Right cardiac atrium (tissue), 5 donors: ENCODE measurements at places on chromosomes 12 and 14. TPM values are rescaled to one million over a fixed set of nuclear protein-coding genes. Genes with fewer than 3 reads are reported as not detected.

Gene ZBTB1
- total RNA-seq = 25.0 TPM

Gene PLCZ1
- not detected for total RNA-seq

Gene SP7
- not detected for total RNA-seq

Gene PMCH
- not detected for total RNA-seq

Gene FAM222A
- total RNA-seq = 10.6 TPM

Gene SMAGP
- 1.8 TPM for total RNA-seq

Gene KLRD1
- total RNA-seq = 1.8 TPM

Gene PTPRO
- total RNA-seq = 1.4 TPM

Gene KERA
- not detected for total RNA-seq

Gene CMKLR1
- 10.6 TPM for total RNA-seq

Gene TMEM132D
- total RNA-seq = not detected

Gene CLEC9A
- total RNA-seq = not detected

Gene OLR1
- total RNA-seq = 0.81 TPM

Gene GPX2
- total RNA-seq = not detected

Gene PITPNM2
- 26.8 TPM for total RNA-seq

Gene GSC
- total RNA-seq = not detected

Gene AQP6
- 0.25 TPM for total RNA-seq

Gene KRT8
- 175 TPM for total RNA-seq

Gene ACACB
- 116 TPM for total RNA-seq

Gene DLK1
- not detected for total RNA-seq

Gene MSRB3
- 125 TPM for total RNA-seq
